Stimulated activated memory B cell treated with anti-CD40 and anti-IgM and Interleukin-4, amounts not matched to agents 10 μg/mL and 1 μg/mL and 100 μg/mL, for 72 hours (primary cell): ENCODE measurements at places on chromosomes 5 and 9.
A peak's percentile ranks its signal among the peaks of the same experiment; 100 is the strongest.

- ATAC-seq: no peak
- H3K36me3 ChIP-seq: no peaks in the 10 kb centered on the region
- peaks cover 6% of the 10 kb centered on the region for H3K4me1 ChIP-seq
- H3K27ac ChIP-seq: peak overlapping the region; percentile 35
Measured at GRCh38 chr9:107727086-107727780, 237.7 kb upstream of the KLF4 start.

DNA sequence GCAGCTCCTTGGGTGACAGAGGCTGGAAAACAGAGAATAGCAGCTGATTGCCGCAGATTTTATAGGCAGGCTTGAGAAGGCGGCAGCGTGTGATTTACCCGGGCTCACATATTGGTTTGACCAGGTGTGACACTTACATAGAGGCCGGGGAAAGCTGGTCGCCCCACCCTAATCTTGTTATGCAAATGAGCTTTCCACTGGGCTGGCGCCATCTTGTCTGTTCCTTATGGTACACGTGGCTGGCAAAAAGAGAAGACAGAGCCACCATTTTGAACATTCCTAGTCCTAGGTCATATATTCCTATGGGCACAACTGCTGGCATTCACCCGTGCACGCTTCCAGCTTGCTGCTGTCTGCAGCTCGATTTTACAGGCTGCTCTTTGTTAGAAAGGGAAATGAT, 11.3 kb upstream of the SPZ1 start:
- H3K4me3 ChIP-seq: no peak overlapping the region
- no peaks in the 10 kb centered on the region for H3K4me1 ChIP-seq
- H3K27ac ChIP-seq: no peak overlapping the region
- H3K27me3 ChIP-seq: peaks cover 13% of the 10 kb centered on the region
- ATAC-seq: no peak
- no peaks in the 10 kb centered on the region for H3K36me3 ChIP-seq

DNA sequence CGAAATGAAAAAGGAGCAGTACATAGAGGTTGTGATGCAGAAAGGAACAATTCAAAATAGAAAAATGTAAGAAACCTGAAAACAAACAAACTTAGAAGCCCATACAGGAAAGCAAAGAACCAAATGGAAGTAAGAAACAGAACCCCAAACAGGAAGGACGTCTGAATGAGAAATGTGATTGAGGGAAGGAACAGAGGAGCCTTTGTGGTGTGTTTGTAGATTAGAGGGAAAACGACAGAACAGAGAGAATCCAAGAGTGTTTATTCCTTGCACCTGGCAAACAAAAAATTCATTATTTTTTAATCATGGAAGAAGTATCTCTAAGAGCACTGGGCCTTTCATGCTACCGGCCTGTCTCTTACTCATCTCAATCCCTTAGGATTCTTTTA, 67.8 kb upstream of the ZSWIM6 start:
- no peaks in the 10 kb centered on the region for H3K36me3 ChIP-seq
- peaks cover 14% of the 10 kb centered on the region for H3K27me3 ChIP-seq
- peaks cover 11% of the 10 kb centered on the region for H3K4me1 ChIP-seq
- H3K27ac ChIP-seq: no peak overlapping the region

DNA sequence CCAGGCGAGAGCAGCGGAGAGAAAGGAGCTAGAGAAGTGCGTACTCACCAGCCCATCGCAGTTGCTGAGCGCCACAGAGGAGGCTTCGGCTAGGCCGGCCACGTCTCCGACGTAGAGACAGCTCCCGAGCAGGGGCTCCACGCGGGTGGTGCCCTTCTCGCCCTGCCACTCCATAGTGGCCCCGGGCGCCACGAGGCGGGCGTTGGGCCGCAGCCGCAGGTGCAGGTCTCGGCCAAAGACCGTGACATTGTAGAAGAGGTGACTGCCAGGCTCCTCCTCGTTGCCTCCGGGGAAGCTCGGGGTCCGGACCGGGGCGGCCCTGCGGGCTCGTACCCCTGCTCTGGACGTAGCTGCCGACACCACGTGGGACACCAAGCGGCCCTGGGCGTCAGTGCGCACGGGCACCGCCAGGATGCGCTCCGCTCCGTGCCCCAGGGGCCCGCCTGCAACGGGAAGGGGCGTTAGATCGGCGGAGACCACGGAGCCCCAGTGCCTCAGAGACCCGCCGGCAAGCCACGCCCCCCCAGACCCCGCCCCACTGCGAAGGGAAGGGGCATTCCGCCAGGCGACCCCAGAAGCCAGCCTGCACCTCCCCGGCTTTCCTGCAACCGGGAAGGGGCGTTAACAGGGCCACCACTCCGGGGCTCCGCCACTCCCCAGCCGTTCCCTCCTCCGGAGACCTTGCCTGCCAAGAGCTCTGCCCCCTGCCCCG, 1.4 kb downstream of the ADAMTS2 start:
- peaks cover 82% of the 10 kb centered on the region for H3K27me3 ChIP-seq
- peaks cover 9% of the 10 kb centered on the region for H3K4me1 ChIP-seq
- no peak overlapping the region for H3K27ac ChIP-seq
- no peaks in the 10 kb centered on the region for H3K36me3 ChIP-seq
- no peak for ATAC-seq

- no peak overlapping the region for H3K27ac ChIP-seq
- ATAC-seq: no peak
- H3K27me3 ChIP-seq: no peaks in the 10 kb centered on the region
- H3K4me3 ChIP-seq: no peak overlapping the region
- H3K4me1 ChIP-seq: no peaks in the 10 kb centered on the region
Measured at GRCh38 chr5:103667068-103667467, 104.5 kb upstream of the NUDT12 start.

DNA sequence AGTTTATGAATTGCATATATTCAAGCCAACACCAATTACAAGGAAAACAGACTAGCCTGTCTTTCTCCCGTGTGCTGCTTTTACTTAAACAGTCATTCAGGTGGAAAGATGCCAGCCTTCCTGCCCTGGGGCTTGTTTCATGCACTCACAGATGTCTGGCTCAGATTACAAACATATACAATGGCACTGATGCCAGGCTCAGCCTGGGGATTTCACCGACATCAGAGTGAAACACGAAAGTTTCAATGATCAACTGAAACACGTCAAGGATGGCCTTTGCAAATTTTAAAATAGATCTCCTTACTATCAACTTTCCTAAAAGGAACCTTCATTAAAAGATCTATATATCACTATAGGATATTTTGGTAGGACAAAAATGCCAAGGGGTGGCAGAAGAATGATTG, 1576.5 kb downstream of the EFNA5 start:
- no peaks in the 10 kb centered on the region for H3K27me3 ChIP-seq
- H3K36me3 ChIP-seq: no peaks in the 10 kb centered on the region
- H3K27ac ChIP-seq: no peak overlapping the region
- no peaks in the 10 kb centered on the region for H3K4me1 ChIP-seq
- H3K4me3 ChIP-seq: no peak overlapping the region
- ATAC-seq: no peak

DNA sequence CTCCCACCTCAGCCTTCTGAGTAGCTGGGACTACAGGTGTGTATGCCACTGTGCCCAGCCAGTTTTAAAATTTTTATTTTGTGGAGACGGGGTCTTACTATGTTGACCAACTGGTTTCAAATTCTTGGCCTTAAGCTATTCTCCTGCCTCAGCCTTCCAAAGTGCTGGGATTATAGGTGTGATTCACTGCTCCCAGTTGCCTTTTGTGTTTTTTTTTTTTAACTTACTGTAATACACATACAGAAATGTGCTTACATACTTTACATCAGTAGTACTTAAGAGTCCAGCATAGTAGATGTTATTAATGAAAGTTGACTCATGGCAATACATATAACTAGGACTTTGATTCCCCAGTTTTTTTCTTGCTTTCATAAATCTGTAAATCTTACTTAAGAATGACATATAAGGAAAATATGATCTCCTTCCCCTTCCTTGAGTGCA, 4.7 kb downstream of the MAN2A1 start:
- peak overlapping the region; percentile 93 for H3K27ac ChIP-seq
- H3K4me1 ChIP-seq: peaks cover 83% of the 10 kb centered on the region
- ATAC-seq: no peak
- no peaks in the 10 kb centered on the region for H3K27me3 ChIP-seq
- peaks cover 14% of the 10 kb centered on the region for H3K36me3 ChIP-seq

GRCh38 chr9:16329671-16330113, 540.8 kb downstream of the BNC2 start:
- no peak for ATAC-seq
- no peaks in the 10 kb centered on the region for H3K36me3 ChIP-seq
- no peaks in the 10 kb centered on the region for H3K27me3 ChIP-seq
- H3K27ac ChIP-seq: no peak overlapping the region
- H3K4me3 ChIP-seq: no peak overlapping the region

- no peak for ATAC-seq
- H3K27me3 ChIP-seq: no peaks in the 10 kb centered on the region
- H3K36me3 ChIP-seq: no peaks in the 10 kb centered on the region
- no peak overlapping the region for H3K4me3 ChIP-seq
- no peaks in the 10 kb centered on the region for H3K4me1 ChIP-seq
Measured at GRCh38 chr9:84027201-84027600, 46.6 kb downstream of the RMI1 start.

- H3K27ac ChIP-seq: no peak overlapping the region
- no peaks in the 10 kb centered on the region for H3K4me1 ChIP-seq
- no peak overlapping the region for H3K4me3 ChIP-seq
- H3K27me3 ChIP-seq: no peaks in the 10 kb centered on the region
Measured at GRCh38 chr9:14780693-14781092, 58.2 kb upstream of the CER1 start.

DNA sequence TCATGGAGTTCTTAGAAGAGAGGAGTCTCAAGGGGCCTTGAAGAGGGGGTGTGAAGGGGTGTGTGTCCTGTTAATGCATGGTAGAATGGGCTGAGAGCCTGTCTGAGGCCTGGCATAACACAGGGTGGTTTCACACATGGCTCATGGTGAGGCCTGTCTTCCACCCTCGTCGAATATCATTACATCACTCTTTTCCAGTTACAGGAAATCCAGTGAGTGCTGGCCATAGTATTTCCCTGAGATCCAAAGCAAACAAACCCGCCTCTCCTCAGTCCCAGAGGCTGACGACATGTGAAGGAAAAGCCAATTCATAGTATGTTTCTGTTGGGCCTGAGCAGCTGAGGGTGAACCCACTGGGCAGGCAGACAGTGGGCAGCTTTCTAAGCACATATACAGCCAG, 159.4 kb upstream of the NR3C1 start:
- no peaks in the 10 kb centered on the region for H3K27me3 ChIP-seq
- H3K36me3 ChIP-seq: no peaks in the 10 kb centered on the region
- ATAC-seq: no peak
- no peak overlapping the region for H3K4me3 ChIP-seq
- H3K4me1 ChIP-seq: peaks cover 22% of the 10 kb centered on the region
- no peak overlapping the region for H3K27ac ChIP-seq

DNA sequence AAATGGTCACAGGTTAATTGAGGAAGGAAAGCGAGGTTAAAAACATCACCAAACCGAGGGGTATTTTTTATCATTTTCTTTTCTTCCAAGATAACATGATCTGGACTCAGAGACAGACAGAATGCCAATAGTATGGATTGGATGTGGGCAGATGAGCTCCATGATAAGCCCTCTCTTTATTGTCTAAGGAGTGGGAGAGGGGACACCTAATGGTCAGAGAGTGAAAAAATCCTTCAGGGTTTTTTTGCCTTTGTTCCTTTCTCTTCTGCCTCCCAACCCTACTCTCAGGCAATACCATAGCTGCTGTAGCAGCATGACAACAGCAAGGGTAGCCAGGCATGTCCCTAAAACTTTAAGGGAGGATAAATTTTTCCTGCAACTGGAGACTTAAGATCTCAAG, 94.7 kb downstream of the DIRAS2 start:
- no peak overlapping the region for H3K27ac ChIP-seq
- no peaks in the 10 kb centered on the region for H3K36me3 ChIP-seq
- H3K4me3 ChIP-seq: no peak overlapping the region

DNA sequence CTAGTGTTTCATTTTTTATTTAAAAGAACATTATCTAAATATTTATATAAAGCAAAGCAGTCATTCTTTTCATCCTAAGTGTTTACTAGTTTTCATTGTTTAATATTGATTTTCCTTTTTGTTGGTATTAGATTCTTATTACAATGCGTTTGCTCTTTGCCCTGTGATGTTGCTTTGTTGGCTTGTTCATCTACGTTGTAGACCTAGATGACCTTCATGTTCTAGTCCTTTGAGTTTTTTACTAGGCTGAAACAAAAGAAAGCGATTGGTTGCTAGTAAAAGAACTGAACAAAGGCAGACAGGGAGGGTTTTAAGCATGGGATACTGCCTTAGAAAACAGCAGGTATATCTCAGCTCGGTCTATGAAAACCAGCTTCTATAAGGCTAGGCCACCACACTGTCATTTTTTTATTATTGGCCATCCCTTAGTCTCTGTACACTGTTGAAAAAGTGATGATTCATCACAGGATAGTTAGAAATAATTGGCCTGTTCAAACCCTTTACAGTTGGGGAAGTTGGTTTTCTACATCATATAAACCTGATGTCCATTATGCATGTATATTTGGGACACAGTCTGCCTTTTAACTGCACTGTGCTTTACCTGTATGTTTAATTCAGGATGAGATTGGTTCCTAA, 119.0 kb downstream of the ZCCHC7 start:
- peaks cover 35% of the 10 kb centered on the region for H3K36me3 ChIP-seq
- peaks cover 50% of the 10 kb centered on the region for H3K4me1 ChIP-seq
- no peak overlapping the region for H3K4me3 ChIP-seq
- no peak overlapping the region for H3K27ac ChIP-seq

DNA sequence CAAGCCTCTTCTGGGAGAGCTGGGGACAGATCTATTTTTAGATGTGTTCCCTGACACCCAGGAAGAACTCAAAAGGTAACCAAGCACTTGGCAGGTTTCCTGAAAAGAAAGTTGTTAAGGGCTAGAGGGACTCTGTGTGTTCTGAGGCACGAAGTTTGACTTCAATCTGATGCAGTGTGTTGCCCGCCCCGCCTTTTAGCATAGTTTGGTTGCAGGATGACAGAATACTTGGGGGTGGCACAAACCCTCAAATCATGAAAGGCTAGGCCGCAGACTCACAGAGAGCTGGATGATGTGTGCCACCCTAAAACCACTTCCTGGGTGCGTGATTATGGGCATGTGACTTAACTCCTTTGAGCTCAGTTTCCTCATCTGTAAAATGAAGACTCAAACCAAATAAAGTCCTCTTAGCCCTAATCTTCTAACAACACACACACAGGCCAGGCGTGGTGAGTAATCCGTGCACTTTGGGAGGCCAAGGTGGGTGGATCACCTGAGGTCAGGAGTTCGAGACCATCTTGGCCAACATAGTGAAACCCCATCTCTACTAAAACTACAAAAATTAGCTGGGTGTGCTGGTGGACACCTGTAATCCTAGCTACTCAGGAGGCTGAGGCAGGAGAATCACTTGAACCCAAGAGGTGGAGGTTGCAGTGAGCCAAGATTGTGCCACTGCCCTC, 12.8 kb upstream of the NDFIP1 start:
- ATAC-seq: peak; percentile 80
- no peaks in the 10 kb centered on the region for H3K27me3 ChIP-seq
- H3K36me3 ChIP-seq: no peaks in the 10 kb centered on the region

DNA sequence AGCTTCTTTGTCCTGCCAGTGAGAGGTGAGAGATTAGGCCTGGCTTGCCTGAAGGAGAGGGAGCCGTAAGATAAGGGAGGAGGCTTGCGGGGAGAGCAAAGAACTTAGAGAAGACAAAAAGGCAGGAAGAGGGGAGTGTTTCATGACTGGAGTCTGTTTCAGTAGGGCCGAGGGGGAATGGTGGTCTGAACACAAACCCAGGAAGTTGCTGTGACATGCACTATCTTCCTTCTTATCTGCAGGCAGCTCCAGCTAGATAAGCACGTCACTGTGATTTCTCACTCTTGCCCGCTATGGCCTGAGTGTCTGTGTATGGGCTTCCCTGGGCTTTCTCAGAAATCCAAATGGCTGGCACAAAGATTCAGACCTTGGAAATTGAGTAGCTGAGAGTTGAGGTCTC, 307.5 kb upstream of the CLINT1 start:
- H3K27ac ChIP-seq: no peak overlapping the region
- ATAC-seq: no peak
- no peaks in the 10 kb centered on the region for H3K36me3 ChIP-seq
- H3K4me1 ChIP-seq: peaks cover 14% of the 10 kb centered on the region
- H3K27me3 ChIP-seq: peaks cover 16% of the 10 kb centered on the region
- H3K4me3 ChIP-seq: no peak overlapping the region
